ENCODE measurements at places on chromosomes 3 and 15. TPM values are rescaled to one million over a fixed set of nuclear protein-coding genes. Genes with fewer than 3 reads are reported as not detected.
A peak's percentile ranks its signal among the peaks of the same experiment; 100 is the strongest.

The FOXB1 gene
- not detected for polyA plus RNA-seq

The TTLL13 gene
- polyA plus RNA-seq, result not detected

The INSYN1 gene
- polyA plus RNA-seq, result 19.3 TPM

The WNT7A gene
- not detected for polyA plus RNA-seq

The EIF5A2 gene
- 6.2 TPM for polyA plus RNA-seq

The SLC27A2 gene
- 60.4 TPM for polyA plus RNA-seq

The DPPA4 gene
- polyA plus RNA-seq, result 2.8 TPM

The IGSF10 gene
- polyA plus RNA-seq, result 2.3 TPM

The RAB11A gene
- polyA plus RNA-seq, result 254 TPM

The KLHL40 gene
- not detected for polyA plus RNA-seq

The CLRN1 gene
- not detected for polyA plus RNA-seq

The ARHGEF26 gene
- polyA plus RNA-seq, result 17.0 TPM

The ALDH1A3 gene
- polyA plus RNA-seq, result 5.5 TPM

- DNase-seq, result no peak
Observed at GRCh38 chr3:23829242-23829934, 23.6 kb downstream of the UBE2E1 start.

DNA sequence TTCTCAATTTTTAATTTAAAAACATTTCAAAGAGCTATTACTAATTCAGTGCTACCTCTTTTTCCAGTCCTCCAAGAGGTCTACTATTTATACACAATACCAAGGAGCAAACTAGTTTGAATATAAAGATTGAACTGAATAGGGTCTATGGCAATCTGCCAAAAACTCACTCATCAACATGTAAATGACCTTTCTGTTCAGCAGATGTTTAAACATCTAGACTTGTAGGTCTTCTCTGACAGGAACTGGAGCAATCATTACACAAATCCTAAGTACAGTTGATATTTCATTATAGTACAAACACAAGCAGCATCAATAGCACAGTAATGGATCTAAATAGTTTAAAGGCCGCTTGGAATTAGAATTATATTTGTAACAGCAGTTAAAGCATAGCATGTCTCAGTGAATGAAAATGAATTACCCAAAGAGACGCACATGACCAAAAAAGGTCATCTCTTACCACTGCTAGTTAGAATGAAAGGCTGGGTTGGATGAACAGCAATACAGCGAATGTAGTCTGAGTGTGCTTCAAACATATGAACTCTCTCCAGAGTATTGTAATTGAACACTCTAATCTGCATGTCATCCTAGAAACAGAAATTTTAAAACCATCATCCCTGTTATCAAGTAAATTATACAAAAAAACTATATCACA is 10.7 kb downstream of the COPB2 start:
- DNase-seq, result no peak

DNA sequence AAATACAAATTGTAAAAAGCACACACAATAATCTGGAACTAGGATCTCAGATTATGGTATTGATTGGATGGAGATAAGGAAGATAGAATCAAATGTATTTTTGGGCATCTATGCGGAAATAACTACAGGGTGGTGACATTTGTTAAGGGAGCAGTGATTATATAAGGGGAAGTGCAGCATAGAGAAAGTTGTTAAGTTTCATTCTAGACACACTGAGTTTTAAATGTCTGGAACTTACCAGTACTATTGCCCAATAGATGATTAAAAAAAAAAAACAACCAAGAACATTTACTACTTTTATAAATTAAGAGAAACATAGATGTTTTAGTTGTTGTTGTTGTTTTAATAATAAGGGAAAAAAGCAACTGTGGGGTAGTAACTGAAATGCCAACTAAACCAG is 32.1 kb upstream of the C3orf38 start:
- no peak for DNase-seq

DNA sequence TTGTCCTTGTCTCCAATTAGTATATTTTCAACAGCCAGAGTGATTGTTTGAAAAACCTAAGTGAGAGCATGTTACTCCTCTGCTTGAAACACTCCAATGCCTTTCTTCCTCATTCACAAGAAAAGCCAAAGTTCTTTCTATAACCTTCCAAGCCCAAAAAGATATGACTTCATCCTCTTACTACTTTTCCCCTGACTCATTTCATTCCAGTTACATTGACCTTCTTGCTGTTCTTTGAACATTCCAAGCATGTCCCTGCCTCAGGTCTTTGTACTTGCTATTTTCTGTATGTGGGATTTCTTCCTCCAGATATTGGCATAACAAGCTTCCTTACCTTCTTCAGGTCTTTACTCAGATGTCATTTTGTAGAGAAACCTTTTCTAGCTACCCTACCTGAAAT is 28.3 kb downstream of the EHHADH start:
- DNase-seq, result no peak

DNA sequence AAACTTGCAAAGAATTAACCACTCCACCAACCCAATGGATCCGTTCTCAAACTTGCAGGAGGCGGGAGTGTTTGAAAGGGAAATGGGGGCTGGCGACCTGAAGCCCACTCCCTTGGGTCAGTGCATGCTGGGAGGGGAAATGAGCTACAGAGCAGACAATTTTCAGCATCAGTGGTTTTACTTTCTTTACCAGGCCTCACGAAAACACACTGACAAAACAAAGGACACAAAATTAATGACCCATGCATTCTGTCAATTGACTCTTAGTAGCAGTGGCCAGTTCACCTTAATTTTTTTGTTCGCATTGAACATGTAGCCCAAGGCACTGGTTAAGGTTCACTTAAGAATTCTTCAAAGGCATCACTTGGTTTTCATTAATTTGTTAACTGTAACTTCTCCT is 413.5 kb downstream of the MECOM start:
- DNase-seq, result peak; percentile 78

DNA sequence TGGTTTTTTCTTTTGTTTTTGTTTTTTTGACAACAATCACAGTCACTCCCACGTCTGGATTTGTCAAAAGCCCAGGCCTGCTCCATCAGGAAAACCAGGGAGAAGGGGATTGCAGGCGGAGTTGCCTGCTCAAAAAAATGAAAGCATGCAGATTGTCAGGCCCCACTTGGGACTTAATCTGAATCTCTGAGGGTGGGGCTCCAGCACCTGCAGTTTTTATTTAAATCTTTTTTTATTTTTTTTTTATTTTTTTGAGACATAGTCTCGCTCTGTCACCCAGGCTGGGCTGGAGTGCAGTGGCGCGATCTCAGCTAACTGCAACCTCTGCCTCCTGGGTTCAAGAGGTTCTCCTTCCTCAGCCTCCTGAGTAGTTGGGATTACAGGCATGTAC is 140.9 kb downstream of the FOXP1 start:
- DNase-seq, result no peak

- DNase-seq, result no peak
Observed at GRCh38 chr3:168812234-168812633, 716.5 kb upstream of the GOLIM4 start.

GRCh38 chr15:56534728-56535127 is 69.8 kb upstream of the MNS1 start:
- DNase-seq, result no peak

GRCh38 chr3:113242096-113242581 is 30.8 kb downstream of the BOC start:
- DNase-seq, result peak; percentile 75

DNA sequence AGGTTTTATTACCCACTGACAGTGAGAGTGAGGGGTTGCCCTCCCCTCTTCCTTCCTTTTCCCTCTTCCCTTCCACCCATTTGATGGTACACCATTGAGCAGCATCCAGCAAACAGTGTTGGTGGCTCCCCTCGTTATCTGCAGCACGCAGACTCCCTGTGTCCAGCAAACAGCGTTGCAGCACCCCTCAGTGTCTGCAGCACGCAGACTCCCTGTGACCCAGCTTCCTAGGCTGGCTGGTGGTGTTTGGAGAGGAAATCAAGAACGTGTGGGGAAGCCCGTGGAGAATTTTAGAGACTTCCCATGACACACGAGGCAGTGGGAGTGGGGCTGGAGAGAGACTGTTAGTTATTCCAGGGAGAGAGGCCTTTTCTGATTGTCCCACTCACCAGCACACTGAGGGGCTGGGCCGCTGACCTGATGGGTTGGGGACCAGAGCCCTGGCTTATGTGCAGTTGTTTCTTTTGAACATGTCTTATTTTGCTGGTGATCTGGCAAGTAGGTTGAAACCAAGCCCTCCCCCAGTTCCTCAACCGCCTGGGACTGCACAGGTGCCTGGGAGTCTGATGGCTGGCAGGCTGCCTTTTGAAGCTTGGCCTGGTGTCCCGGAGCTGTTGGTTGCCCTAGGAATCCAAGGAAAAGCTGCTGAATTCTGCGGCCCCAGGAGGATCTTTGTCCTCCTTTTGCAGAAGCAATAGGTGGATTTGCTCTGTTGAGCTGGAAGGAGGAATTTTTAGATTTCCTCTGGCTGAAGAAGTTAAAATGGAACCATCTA is 19.0 kb downstream of the APBA2 start:
- no peak for DNase-seq

- peak; percentile 41 for DNase-seq
Observed at GRCh38 chr3:87503900-87504498, 227.6 kb upstream of the POU1F1 start.

GRCh38 chr3:20101041-20101440 is 60.8 kb downstream of the KAT2B start:
- no peak for DNase-seq

DNA sequence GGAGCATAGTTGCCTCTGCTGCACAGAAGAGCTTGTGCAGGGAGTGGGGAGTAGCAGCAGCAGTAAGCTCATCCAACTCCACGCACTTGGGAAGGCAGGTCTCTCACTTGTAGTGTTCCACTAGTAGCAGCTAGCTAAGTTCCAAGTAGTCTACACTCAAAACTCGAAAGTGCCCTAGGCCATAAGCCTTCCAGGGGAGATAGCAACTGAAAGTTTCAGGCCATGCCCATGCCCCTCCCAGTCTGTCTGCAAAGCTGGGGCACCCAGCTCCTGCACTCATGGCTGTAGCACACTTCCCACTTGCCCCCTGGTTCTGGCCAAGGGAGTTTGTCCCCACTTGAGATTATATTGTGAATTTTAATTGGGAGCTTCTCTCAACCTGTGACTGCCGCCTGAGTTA is 57.5 kb downstream of the MFSD1 start:
- DNase-seq, result no peak

GRCh38 chr15:79408041-79408440 is 24.1 kb upstream of the MINAR1 start:
- DNase-seq, result no peak

GRCh38 chr3:156610154-156610553 is 55.2 kb upstream of the SSR3 start:
- DNase-seq, result no peak

GRCh38 chr3:55060896-55061719 is 133.2 kb upstream of the LRTM1 start:
- no peak for DNase-seq

DNA sequence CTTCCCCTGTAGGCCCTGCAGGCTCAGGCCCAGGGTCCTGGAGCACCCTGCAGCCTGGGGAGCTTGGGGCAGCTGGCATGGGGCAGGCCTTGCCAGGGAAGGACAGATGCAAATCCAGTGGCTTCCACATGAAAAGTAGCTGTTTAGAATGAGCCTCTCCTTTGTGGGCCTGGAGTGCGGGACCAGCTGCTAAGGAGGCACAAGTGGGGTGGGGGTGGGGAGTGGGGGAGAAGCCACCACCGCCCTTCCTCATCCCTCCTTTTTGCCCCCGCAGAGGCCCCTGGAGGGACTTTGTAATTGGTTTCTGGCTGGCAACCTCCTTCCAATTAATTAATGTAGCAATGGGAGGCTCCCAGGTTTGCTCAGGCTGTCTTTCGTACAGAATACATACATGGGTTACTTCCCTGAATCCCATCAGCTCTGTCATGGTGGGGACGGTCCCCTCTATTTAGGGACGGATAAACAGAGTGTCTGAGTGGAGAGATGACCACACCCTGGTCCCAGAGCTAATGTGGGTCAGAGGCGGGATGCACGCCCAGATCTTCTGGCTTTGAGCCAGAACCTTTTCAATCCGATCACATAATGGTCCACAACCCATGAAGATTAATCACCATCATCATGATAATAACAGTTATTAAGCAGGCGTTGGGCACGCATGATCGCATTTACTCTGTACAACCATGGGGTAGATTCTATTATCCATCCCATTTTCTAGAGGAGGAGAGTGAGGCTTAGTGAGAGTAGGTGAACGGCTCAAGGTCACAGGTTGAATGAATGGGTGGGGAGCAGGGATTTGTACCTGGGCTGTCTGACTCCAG is 6.2 kb downstream of the CORO2B start:
- DNase-seq, result no peak

DNA sequence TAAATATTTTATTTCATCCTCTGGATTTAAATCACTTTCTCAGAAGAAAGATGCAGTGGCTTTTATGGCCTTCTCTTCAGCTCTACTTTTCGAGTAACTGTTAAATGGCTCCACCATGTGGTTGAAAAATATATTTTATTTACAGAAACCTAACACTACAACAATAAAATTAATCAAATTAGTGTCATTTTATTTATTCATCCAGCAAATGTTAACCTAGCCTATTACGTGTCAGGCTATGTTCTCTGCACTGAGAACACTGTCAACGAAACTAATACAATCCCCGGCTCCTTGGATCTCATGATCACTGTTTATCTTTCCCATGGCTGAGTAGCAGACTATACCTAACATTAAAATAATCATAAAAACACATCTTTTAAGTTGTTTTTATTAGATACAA is 148.0 kb upstream of the OSTN start:
- DNase-seq, result peak; percentile 8

- no peak for DNase-seq
Observed at GRCh38 chr3:2826036-2826435, 284.1 kb downstream of the IL5RA start.

GRCh38 chr15:58469432-58470353 is 37.9 kb downstream of the LIPC start:
- no peak for DNase-seq

- no peak for DNase-seq
Observed at GRCh38 chr15:68668926-68669600, 90.3 kb downstream of the CORO2B start.

DNA sequence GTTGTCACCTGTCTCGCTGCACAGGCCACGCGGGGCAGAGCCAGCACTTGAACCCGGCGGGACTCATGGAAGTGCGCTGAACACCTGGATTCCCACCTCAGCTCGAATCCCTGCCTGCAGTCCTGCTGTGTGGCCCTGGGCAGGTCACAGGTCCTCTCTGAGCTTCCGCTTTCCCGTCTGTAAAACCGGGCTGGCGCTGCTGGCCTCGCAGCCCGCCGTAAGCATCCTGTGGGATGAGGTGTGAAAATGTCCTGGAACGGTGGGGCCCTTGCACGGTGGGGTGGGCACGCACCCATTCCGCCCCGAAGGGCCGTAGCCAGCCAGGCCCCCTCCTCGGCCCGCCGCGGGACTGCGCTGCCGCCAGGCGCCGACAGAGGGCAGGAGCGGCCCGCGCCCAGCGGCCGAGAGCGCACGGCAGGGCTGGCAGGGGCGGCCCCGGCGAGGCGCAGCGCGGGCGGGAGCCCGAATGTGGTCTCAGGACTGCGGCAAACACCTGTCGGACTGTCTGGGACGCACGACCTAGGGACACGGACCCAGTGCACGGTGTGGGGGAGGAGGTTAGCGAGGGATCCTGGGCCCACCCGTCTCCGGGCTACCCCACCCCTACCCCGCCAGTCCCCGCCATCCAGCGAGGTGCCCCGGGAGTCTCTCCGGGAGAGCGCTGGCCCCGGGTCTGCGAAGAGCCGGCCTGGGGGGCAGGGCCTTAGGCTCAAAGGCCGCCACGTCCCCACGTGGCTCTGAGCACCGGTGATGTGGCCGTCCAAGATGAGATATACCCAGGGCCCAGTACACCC is 40.4 kb downstream of the DNAJB8 start:
- DNase-seq, result no peak
